ENCODE measurements at places on chromosomes 16 and 17.

GRCh38 chr16:75007443-75007842 is 8.6 kb downstream of the ZNRF1 start:
- DNase-seq = no peak

DNA sequence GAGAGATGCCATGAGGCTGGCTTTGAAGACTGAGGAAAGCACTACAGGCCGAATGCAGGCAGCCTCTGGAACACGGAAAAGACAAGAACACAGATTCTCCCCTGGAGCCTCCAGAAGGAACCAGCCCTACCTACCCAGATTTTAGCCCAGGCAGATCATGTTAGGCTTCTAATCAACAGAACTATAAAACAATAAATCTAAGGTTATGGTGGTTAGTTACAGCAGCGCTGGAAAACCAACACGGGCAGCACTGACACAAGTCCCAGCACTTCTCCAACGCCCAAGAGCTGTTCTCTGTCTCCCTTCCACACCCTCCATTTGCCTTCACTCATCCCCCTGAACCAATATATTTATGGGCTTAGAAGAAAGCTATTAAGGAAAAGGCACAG is 7.5 kb downstream of the ANKRD11 start:
- no peak for DNase-seq

- DNase-seq = peak; percentile 97
These were observed at the start of gene CDIP1 for GRCh38 chr16:4538350-4539235. CDIP1 (minus strand) TSS chr16:4538773; CDS start chr16:4514130, 24,643 bp downstream.

DNA sequence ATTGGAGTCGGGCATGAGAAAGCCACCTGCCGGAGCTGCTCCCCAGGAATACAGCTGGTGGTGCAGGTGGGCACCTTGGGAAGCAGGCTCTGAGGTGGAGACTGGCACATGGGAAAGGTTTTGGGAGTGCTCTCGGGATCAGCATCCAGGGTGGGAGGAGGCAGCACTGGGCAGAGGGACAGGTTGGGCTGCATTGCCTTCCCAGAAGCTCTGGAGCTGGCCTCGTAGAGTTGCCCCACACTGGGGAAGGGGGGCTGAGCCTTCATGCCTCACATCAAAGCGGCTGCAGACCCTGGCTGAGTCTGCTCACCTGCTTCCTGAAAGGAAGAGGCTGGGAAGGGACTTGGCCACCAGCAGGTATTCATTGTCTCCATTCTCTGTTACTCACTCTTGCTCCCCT is 13.5 kb upstream of the GPRC5B start:
- DNase-seq = no peak

DNA sequence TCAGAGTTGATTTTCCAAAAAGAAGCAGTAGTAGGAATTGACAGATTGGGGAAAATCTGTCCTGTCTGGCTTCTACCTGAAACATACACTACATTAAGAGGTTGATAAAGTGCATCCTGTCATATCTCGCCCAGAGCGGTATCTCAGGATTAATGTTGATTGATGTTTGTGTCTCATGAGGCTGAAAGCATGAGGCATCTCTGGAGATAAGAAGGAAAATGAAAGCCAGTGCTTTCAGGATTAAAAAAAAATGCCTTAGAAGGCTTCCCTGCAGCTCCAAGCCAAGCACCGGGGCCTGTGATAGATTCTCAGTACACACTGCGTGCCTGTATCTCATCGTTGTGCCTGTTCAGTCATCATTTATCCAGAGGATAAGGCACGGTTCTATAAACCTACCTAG is 26.4 kb upstream of the CD300E start:
- no peak for DNase-seq

DNA sequence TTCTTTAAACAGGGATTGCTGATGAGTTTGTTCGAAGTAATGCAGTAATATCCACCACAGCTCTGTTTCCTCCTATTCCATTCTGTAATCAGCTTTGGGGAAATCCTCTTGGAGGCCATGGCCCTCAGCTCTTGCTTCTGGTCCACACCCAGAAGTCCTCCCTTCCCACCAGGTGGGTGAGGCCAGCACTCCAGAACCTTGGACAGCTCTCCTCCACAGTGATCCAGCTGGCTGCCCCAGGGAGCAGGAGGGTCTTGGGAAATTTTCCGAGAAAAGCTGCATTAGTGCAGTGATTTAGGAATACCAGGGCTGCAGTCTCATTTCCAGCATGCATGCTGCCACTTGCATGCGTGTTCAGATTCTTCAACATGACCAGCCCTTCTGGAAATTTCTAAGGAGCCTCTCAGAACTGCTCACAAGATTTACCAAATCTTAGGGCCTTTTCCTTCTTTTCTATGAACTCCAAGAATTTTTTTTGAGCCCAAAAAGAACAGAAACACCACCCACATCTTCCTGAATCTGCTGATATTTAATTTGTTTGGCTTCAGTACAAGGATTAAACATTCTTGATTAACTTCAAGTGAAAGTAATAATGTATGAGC is 4.2 kb downstream of the SMPD3 start:
- no peak for DNase-seq

GRCh38 chr17:65278820-65279184 is 141.6 kb downstream of the RGS9 start:
- DNase-seq = no peak

- no peak for DNase-seq
These were observed 39.2 kb upstream of the CBX4 start for GRCh38 chr17:79878329-79878947.

DNA sequence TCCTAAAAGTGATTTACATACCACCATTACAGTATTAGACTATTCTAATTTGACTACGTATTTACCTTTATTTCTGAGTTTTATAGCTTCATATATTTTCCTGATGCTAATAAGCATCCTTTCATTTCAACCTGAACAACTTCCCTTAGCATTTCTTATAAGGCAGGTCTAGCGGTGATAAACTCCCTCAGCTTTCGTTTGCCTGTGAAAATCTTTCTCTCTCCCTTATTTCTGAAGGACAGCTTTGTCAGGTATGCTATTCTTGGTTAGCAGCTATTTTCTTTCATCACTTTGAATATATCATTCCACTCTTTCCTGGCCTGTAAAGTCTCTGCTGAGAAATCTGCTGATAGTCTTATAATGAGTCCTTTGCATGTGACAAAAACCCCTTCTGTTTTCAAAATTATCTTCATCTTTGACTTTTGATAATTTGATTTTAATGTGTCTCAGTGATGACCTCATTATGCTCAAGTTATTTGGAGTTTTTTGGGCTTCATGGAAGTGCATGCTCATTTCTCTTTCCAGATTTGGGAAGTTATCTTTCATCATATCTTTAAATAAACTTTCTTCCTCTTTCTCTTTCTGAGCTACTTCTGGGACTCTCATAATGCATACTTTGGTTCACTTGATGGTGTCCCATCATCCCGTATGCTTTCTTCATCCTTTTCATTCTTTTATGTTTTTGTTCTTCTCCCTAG is 285.4 kb upstream of the PMFBP1 start:
- no peak for DNase-seq

DNA sequence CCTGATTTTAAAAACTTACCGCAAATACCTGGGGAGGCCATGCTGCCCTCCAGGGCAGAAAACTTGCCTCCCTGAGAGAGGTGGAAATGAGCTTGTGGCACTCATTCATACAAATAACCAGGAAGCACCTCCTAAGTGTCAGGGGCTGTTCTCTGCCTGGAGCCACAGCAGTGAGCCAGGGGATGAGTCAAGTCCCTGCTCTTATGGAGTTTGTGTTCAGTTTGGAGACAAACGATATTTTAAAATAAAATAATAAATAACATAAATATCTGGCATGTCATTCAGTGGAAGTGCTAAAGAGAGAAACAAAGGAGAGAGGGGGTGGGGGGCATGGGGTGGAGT is 313.8 kb downstream of the C16orf95 start:
- no peak for DNase-seq

- peak; percentile 49 for DNase-seq
These were observed 22.4 kb upstream of the EIF1 start for GRCh38 chr17:41666237-41666641.

GRCh38 chr16:78116946-78117345 is 17.5 kb downstream of the WWOX start:
- no peak for DNase-seq

DNA sequence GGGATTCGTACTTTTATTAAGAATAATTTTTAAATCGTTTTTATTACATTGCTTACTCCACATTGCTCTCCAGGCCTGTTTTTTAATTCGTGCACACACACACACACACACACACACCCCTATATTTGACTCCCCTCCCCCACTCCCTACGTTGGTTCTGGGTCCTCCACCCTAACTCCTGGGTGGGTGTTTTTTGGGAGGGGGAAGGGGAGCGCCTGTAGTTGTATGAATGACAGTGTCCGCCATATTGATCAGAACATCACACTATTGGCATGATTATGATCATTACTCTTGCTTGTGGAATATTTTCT is 1.3 kb downstream of the GNAO1 start:
- no peak for DNase-seq

GRCh38 chr17:76027159-76027839 is at the start of gene EVPL:
EVPL (minus strand) TSS chr17:76027306; CDS start chr17:76027198, 108 bp downstream.
- no peak for DNase-seq

DNA sequence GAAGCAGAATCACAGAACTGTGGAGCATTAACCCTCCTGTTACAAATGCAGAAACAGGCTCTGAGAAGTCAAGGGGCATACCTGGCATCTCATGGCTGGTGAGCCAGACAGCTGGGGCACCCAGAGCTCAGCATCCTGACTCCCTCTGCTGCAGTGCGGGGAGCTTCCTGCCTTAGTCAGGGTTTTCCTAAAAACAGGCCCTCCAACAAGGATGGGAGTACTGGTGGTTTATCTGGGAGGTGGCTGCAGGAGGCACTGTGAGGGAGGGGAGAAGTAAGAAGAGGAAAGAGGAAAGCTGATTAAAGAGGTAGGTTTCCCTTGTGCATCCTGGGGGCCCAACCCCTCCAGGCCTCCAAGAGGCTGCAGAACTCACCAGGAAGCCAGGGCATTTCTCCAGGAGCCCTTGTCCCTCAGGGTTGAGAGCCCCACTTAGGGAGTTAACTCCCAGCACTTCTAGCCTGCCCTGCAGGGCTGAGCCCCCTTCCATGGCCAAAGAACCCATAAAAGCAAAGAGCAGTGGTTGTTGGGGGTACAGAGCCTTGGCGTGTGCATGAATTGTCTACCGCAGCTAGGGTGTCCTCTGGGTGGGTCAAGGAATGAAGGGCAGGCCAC is 261.5 kb upstream of the RPL38 start:
- no peak for DNase-seq

- DNase-seq = no peak
These were observed 158.8 kb downstream of the CHD9 start for GRCh38 chr16:53213542-53213941.

DNA sequence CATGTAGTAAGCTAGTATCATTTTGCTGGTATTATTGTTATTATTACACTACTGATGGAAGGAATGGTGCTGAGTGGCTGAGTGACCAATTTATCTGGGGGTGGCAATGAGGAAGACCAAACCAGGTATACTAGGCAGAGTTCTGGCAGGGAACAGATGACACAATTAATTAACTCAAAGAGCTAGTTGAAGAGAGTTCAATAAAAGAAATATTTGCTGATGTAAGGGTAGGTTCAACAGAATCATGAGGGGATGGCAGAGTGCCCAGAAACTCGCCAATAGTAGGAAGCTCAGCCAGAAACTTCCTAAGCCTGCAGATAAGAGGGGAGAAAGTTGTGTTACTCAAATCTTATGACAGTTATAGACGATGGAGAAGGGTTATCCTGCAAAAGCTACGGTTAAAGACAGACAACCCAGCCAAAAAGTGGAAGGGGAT is 352.5 kb downstream of the KCNJ2 start:
- no peak for DNase-seq

- DNase-seq = no peak
These were observed 68.3 kb upstream of the ALOX12 start for GRCh38 chr17:6927290-6928126.

DNA sequence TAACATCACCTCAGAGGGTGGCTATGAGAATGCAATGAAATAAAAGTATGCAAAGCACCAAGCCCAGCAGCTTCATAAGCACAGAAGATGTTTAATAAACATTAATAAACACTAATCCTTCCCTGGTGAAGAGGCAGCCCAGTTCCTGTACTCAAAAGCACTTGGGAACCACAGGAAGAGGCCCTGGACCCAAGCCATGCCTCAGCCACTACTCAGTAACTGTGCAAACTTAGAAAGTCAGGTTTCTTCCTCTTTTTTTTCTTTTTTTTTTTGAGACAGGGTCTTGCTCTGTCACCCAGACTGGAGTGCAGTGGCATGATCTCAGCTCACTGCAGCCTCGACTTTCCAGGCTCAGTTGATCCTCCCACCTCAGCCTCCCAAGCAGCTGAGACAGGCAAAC is 5.3 kb downstream of the ARHGAP17 start:
- DNase-seq = no peak

GRCh38 chr17:28968231-28968913 is 17.1 kb upstream of the PHF12 start:
- no peak for DNase-seq

DNA sequence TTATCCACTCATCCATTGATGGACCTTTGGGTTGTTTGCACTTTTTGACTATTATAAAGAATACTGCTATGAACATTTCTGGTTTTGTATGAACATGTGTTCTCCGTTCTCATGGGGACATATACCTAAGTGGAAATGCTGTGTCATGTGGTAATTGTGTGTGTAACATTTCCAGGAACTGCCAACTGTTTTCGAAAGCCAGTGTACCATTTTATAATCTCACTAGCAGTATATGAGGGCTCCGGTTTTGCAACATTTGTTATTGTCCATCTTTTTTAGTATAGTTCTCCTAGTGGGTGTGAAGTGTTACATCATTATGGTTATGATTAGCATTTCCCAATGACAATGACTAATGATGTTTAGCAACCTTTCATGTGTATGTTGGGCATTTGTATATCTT is 5.1 kb upstream of the TRIM25 start:
- no peak for DNase-seq

DNA sequence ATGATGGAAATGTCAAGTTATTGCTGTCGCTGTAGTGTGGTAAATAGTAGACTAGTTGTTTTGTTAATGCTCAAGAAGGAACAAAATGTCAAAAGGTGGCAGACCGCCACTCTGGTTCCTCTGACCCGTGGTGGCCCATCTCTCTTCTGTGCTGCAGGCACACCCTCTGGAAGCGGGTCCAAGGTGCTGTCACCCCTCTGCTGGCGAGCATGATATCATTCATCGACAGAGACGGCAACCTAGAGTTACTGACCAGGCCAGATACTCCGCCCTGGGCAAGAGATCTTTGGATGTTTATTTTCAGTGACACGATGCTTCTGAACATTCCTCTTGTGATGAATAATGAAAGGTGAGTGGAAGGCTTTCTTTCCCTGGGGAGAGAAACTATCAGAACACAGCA is 56.8 kb upstream of the ENDOV start:
- no peak for DNase-seq
